Karpas-422 (cell line): ENCODE measurements at places on chromosomes 13 and 19.
A peak's percentile ranks its signal among the peaks of the same experiment; 100 is the strongest.

GRCh38 chr13:30398601-30399072, 23.7 kb upstream of the UBE2L5 start:
- DNase-seq: no peak

DNA sequence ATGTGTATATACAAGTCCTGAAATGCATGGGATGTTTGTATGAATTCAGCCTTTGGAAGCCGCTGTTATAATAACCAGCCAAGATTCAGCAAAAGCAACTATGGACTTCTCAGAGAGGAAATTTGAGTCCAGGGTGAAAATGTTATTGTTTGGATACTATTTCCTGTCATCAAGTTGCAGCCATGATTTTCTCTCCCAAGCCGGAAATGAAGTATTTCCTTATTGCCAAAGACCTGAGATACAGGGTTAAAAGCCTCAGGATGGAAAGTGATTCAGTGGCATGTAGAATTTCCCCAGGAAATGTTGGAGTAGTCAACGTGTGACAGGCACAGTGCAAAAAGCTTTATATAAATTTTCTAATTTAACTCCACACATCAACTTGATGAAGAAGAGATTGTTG, 133.9 kb downstream of the IRS2 start:
- DNase-seq: no peak

- DNase-seq: no peak
Measured at GRCh38 chr13:38868399-38868798, 122.2 kb downstream of the STOML3 start.

DNA sequence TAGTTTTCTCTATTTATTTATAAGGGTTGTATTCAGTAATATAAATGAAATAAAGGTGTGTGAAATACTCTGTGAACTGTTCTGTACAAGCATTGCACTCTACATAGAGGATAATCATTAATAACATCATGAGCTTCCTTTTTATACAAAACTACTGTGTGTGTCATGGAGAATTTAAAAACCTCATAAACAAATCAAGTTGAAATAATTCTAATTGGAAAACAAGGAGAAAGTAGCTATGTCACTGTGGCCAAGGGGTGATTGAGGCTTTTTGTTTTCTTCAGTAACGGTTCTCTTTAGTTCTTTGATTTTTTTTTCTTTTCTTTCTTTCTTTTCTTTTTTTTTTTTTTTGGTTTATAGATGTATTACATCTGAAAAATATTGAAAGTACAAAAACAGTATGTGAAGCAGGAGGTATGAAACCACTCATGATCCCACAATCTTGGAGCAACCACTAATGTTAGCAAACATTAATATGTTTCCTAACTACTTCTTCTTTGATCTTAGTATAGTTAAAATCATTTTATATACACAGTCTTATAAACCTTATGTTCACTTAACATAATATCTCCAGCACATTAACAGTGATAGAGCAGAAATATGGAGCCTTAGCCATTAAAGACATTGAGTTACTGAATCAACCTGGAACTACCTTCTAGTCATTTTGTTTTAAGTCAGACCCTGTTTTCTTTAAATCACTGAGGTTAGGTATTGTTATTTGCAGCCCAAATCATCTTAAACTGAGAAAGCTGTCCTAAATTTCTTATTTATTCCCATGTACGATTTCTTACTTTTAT, 45.4 kb downstream of the WDFY2 start:
- no peak for DNase-seq

DNA sequence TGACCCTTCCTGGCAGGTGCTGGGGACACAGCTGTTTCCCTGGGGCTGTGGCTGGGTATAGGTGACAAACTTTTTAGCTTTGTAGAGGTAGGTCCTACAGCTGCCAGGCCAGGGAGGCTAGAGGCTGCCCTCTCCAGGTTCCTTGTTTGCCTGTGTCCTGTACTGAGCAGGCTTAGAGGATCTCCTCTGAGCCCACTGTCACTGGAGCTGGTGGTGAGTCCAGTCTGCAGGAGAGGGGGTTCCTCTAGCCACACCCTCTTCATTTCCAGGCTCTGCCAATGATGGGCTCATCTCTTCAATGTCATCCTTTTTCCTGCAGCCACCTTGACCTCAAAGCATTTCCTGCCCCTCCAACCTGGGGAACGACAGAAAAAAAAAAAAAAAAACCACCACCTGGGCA, 12.6 kb upstream of the RAB11B start:
- DNase-seq: no peak

DNA sequence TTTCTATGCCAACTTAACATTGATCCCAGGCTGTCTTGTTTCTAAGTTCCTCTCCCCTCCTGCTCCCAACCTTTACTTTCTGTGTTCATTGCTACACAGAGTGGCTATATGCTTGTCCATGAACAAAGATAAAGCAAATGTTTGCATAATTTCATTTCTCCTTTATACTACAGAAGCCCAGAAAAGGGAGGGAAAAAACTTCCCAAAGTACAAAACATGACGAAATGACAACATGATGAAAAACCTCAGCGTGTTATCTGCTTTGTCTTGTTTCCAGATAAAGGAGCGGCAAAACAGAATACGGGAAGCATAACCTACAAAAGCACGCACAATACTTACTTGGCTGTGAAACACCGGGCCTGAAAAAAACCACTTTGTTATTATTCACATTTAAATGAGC, 336.8 kb downstream of the DNAJC15 start:
- DNase-seq: no peak

- no peak for DNase-seq
Measured at GRCh38 chr13:23268441-23268840, 87.7 kb downstream of the SGCG start.

GRCh38 chr19:38496603-38497487, 63.4 kb downstream of the RYR1 start:
- no peak for DNase-seq

- peak; percentile 81 for DNase-seq
Measured at GRCh38 chr13:19984430-19985218, 26.1 kb downstream of the ZMYM2 start.

DNA sequence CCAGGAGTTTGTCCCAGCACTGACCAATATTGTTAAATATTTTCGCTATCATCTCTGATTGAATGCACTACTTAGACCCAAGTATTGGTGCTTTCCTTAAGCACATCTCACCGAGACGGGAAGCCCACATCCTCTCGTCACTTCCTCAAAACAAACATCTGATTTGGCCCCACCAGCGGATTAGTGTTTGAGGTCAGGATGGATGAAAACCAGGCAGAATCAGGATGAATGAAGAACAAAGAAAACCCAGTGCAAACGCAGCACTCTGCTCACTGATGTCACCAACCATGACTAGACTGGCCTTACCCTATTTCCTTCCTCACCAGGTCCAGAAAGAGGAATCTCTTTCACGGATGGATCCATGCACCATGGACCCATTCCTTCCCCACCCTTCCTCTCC, 6.0 kb downstream of the PLAUR start:
- no peak for DNase-seq

DNA sequence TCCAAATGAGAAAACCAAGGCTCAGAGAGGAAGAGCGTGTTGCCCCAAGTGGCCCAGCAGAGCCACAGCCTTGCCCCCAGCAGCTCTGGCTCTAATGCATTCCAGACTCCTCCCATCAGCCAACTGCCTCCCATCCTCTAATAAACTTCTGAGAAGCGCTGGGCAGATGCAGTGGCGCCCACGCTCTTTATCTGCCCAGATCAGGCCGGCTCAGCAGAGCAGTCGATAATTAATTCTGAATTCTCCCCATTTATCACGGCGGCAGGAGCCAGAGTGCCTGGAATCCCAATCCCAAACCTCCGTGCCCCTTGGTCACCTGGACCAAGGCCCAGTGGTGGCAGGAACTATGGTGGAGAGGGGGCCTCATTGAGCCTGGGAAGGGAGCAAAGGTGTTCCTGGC, 13.9 kb downstream of the TINCR start:
- no peak for DNase-seq

DNA sequence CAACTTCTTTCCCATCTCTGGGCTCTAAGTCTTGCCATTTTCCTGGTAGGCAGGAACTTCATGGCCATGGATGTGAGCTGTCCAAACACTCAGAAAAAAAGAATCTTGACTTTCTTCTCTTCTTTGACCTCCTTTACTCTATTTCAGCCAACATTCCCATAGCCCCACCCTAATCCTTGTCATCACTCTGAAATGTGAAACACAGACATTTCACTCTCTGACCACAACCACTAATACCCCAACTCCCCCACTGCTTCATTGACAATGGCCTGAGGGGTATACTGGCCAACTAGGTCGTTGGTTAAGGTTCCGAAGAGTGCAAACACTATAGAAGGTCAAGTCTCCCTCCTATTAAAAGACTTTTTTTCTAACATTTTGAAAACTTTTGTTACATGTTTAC, 4.7 kb upstream of the CYP2A13 start:
- DNase-seq: no peak

DNA sequence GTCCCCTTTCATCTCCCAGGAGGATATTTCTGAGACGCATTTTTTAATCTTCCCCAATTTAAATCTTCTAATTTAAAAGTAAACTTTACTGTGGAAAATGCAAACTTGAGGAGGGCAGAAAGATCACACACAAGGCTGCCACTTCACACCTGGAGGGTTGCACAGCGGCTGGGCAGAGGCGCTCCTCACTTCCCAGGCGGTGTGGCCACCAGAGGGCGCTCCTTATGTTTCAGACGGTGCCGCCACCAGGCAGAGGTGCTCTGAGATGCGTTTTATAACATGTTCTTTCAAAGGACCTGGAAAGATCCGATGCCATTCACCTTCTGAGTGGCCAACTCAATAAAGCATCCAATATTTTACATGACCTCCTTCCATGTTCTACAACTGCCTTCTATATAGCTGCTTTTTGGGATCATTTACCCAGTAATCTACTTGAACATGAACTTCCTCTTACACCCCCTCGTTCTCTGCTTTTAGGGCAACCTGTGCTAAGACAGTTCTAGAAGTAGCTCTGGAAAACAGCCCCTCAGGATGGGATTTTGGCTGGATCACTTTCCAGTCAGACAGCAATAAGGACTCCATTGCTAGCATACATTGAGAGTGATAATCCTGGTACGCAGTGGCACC, 14.8 kb upstream of the MTUS2 start:
- peak; percentile 86 for DNase-seq

DNA sequence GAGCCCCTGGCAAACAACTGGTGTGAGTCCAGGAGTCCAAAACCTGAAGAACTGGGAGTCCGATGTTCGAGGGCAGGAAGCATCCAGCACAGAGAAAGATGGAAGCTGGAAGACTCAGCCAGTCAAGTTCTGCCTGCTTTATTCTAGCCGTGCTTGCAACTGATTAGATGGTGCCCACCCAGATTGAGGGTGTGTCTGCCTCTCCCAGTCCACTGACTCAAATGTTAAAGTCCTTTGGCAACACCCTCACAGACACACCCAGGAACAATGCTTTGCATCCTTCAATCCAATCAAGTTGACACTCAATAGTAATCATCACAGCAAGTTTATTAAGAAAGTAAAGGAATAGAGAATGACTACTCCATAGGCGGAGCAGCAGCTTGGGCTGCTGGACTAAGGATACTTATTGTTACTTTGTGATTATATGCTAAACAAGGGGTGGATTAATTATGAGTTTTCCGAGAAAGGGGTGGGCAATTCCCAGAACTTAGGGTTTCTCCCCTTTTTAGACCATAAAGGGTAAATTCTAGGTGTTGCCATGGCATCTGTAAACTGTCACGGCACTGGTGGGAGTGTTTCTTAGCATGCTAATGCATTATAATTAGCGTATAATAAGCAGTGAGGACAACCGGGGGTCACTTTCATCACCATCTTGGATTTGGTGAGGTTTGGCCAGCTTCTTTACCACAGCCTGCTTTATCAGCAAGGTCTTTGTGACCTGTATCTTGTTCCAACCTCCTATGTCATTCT, 65.6 kb upstream of the KCTD15 start:
- DNase-seq: no peak

GRCh38 chr19:17240826-17241399, 4.8 kb downstream of the NR2F6 start:
- no peak for DNase-seq

GRCh38 chr19:18483119-18483890, 38.6 kb downstream of the ELL start:
- DNase-seq: no peak
